Karpas-422 (cell line): ENCODE measurements at places on chromosomes 5 and 9.

DNA sequence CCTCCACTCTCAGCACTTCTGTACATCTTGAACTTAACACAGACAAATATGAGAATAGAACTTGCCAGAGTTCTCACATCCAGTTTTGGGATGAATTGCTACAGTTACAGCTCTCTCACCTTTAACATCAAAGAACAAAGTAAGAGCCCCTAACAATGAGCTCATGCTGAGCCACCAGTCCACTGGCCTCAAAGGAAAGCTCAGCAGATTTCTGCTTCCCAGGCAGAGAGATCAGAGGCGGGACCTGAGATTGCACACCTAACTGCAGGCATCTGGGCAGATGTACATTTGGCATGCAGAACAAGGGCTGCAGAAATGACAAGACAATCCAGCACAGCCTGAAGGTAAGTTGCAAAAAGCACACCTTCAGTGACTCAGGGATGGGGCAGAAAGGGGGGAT is 300.9 kb downstream of the MRPS30 start:
- no peak for DNase-seq

- no peak for DNase-seq
Observed at GRCh38 chr9:7834531-7834930, 35.0 kb upstream of the DMAC1 start.

DNA sequence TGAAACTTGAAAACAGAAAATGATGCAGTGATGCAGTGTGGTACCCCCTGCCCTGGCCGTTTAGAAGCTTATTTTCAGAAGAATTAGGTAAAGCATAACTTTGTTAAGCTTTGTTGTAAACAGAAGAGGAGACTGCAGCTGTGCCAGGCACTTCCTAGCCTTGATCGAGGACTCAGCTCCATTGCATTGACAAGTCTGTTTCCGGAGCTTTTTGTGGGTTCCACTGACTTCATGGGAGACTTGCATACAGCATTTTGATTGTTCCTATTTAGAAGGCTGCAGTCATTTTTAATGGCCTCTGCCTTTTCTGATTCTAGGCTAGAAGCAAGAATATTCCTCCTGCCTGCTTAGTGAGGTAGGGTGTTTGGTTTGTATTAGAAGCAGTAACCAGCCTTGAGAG is 12.3 kb downstream of the MVB12B start:
- no peak for DNase-seq

- no peak for DNase-seq
Observed at GRCh38 chr5:142316681-142317080, 8.1 kb downstream of the SPRY4 start.

DNA sequence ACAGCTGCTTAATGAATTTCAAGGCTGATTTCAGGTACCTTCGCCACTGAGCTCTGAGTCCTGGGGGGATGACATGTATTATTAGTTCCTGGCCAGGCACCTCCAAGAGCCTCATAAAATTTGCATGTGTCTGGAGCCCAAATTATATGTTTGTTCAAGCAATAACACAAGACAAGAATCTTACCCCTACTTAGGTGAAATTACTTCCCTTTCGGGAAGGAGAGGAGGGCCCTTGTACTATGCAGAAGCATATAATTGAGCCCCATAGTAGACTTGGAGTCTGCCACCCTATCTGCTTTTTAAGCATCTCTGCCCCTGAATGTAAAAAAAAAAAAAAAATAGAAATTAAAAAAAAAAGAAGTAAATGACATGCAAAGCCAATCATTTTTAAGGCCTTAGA is 13.0 kb upstream of the TMEM38B start:
- peak; percentile 61 for DNase-seq

DNA sequence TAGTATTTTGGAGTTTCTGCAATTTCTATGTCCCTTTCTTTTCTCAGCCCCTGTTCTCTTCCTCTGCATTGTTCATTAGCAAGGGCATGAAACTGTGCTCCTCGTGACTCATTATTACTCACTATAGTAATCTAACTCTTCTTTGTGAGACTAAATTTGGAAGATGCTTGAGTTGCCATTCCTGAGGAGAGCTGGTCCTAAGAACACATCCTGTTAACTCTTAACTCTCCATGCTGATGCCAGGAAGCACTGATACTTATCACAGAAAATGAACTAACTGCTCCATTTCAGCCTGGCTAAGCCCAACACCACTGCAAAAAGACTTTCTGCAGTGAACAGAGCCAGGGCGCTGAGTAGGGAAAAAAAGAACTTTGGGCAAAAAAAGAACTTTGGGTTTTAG is 10.6 kb upstream of the CSNK1A1 start:
- DNase-seq, result no peak
